ENCODE measurements at places on chromosomes 16 and 17. TPM values are rescaled to one million over a fixed set of nuclear protein-coding genes. Genes with fewer than 3 reads are reported as not detected.

Gene NATD1
- 2.0 TPM for polyA plus RNA-seq

Gene SULT1A4
- polyA plus RNA-seq = 5.0 TPM

Gene WNK4
- polyA plus RNA-seq = 0.06 TPM

Gene NKD1
- 0.14 TPM for polyA plus RNA-seq

DNA sequence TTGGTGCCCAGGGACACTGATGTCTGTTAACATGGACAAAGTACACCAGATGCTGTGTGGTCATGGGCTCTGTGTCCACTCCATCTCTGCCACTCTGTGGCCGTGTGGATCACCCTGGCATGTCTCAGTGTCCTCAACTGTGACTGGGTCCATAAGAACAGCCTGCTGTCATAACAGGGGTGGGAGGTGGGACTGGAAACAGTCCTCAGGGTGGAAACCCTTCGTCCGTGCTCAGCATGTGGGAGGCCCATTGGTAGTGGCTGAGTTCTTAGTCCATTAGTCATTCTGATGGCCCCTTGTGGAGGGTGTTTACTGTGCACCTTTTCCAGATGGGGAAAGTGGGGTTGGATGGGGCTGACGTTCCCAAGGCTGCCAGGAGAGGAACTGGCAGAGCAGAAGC lies 12.8 kb downstream of the FLYWCH2 start:
- DNase-seq = no peak

DNA sequence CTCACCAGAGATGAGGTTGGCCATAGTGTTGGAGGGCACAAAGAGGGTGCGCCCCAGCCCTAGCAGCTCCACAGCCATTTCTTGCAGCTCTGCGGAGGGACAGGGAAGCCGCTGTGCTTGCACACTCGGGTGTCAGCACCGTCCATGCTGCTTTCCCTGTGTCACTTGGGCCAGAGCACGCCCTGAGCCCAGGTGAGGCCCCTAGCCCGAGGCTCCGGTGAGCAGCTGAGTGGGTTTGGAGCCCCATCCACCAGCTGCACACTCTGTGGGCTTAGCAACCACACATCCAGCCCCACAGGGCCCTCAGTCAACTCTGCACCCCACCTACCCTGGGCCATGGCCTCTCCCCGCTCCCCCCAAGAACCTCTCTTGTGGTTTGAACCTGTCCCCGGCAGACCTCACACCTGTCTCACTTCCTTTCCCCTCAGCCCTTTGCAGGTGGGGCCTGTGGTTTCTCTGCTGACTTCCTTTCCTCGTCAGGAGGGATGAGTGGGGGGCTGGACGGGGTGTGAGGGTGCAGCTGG lies 20.7 kb downstream of the TMEM235 start:
- DNase-seq = peak; percentile 80

DNA sequence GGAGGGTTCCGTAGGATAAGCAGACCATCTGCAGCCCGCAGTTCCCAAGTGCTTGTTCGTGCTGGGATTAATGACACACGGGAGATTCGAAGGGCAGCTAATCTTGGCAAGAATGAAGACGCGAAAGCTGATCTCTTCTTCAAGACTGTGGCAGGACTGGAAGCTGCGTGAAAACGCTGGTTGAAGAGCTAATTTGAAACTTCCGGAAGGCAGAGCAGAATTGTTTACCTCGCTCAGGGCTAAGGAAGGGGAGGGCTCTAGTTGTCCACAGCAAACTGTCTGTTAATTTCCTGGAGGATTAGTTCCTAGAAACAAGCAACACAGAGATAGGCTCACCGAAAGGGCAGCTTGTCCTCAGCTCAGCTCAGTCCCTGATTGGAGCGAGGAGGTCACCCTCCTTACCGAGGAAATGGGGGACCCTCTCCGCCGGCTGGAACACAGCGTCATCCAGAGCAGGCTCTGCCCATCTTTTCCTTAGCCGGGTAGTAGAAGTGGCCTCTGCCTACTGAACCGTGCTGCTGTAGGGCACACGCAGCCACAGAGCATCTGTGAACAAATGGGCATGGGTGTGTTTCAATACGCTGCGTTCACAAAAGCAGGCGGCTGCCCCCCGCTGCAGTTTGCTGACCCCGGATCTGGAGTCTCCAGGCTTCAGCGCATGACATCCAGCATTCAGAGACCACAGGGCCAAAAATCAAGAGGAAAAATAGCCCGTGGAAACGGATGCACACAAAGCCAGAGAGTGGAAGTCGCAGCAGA lies 16.7 kb upstream of the BAIAP2 start:
- DNase-seq = peak; percentile 47

DNA sequence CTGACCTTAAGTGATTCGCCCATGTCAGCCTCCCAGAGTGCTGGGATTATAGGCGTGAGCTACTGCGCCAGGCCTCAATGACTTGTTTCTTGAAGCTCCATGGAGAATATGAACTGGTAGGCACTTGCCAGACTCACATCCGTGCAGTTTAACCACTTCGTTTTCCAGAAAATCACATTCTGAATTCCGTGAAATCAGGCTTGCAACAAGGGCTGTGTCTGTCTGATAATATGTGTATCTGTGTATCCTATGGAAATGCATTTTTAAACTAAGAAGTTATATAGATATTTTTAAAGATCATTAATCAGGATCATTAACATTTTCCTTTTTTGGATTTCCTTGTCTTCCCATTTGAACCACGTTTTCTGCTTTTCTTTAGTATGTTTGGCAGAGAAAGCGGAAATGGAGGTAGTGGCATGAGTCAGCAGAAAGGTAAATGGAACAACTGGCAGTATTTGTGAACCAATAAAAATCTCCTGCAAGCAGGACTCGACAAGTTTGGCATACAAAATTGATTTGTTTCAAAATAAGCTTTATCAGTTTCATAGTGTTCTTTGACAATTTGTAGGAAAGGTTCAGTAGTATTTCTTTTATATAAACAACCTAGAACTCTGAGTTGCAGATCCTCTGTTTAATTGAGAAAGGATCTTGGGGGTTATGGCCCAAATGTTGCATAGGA lies 33.0 kb downstream of the USP10 start:
- no peak for DNase-seq

DNA sequence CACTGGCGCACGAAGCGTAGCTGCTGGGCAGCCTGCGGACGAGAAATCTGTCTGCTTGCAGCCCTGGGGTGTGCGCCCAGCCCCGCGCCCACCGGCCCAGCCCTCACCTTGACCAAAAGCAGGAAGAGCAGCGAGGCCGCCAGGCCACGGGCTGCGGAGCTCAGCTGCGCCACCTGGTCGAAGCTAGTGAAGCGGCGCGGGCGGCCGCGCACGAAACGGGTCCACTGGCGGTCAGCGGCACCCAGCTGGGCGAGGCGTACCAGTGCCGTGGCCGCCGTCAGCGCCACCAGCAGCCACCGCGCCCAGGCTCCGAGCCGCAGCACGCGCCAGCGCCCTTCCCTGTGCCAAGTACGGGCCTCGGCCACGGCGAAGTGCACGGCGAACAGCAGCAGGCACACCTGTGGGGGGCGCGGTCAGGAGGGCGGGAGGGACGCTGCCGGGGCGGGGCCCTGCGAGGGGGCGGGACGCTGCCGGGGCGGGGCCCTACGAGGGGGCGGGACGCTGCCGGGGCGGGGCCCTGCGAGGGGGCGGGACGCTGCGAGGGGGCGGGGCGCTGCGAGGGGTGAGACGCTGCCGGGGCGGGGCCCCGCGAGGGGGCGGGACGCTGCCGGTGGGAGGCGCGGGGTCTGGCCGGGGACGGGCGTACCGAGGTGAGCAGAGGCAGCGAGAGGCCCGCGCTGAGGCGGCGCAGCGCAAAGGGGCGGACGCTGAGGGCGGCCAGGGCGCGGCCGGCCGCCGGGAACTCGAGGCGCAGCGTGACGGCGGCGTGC lies 43.2 kb downstream of the TSC2 start:
- DNase-seq = peak; percentile 28

- DNase-seq = no peak
Observed at GRCh38 chr17:76841776-76842405, 26.3 kb upstream of the MGAT5B start.

DNA sequence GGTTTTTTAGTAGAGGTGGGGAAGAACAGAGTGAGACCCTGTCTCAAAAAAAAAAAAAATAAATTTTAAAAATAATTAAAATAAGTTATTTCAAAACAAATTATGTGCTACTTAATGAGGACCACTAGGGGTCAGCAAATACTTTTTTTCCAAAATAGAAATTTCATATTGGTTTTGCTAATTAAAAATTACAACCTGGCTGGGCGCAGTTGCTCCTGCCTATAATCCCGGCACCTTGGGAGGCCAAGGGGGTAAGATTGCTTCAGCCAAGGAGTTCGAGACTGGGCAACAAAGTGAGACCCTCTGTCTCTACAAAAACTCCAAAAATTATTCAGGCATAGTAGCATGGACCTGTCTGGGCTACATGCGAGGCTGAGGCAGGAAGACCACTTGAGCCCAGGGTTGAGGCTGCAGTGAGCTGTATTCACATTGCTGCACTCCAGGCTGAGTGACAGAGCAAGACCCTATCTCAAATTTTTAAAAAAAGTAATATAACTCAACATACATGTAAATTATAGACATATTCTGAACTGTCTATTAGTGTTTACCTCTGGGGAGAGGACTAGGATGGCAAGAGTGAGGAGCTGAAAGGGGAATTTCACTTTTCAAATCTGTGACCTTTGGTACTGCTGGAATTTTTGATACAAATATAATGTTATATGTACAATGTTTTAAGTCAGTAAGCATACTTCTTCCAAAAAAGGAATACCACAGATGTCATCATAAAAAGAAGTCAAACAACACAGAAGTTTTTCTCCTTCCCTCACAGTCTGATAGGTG lies 8.1 kb downstream of the MEIOB start:
- peak; percentile 59 for DNase-seq

DNA sequence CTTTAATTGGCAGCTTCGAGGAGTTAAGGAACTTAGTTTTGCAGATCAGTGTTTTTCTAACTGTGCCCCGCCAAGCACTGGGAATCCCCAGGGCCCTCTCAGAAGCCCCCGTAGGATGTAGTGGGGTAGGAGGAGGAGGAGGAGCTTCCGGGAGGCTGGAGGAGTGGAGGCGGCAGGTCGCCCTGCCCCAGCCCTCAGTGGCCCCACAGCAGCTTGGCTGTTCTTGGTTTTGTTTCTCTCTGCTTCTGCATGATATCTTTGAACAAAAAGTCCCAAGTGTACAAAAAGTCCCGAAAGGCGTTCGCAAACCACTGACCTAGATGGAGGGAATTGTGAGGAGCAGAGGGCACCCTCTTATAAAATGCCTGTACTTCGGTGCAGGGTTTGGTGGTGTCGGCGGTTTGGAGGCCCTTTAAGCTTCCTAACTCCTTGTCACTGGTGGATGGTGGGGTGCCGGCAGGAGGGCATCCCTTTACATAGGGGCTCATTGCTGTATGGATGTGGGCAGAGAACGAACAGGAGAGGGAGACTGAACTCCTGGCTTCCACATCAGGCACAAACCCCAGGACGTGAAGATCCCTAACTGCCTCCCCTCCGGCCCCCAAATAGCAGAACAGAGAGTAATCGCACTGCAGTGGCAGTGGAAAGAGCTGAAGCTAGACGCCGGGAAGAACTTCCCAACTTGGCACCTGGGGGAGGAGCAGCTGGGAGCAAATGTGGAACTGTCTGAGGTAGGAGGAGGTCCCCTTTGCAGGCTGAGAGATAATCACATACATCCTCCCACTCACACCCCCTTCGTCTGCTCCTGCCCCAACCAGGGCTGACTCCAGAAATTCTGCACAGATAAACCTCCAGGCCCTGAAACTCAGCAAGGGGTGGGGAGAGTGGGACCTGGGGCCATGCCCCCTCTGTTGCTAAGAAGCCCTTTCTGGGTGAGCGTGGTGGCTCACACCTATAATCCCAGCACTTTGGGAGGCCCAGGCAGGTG lies 20.1 kb downstream of the EPOP start:
- DNase-seq = no peak

DNA sequence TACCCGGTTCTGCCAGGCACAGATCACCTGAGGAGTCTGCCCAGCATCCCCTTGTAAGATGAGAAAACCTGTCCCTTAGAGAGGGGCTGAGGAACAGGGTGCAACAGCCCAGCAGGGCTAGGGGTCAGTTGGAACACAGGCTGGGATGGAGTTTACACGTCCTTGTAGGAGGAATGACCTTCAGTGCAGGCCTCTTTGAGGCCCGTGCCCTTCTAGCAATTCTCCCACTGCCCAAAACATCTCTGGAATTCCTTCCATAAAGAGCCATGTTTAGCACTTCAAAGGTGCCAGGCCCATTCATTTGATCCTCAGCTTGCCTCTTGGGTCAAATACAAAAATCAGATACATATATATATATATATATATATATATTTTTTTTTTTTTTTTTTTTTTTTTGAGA lies 4.5 kb downstream of the CTNS start:
- DNase-seq = no peak

DNA sequence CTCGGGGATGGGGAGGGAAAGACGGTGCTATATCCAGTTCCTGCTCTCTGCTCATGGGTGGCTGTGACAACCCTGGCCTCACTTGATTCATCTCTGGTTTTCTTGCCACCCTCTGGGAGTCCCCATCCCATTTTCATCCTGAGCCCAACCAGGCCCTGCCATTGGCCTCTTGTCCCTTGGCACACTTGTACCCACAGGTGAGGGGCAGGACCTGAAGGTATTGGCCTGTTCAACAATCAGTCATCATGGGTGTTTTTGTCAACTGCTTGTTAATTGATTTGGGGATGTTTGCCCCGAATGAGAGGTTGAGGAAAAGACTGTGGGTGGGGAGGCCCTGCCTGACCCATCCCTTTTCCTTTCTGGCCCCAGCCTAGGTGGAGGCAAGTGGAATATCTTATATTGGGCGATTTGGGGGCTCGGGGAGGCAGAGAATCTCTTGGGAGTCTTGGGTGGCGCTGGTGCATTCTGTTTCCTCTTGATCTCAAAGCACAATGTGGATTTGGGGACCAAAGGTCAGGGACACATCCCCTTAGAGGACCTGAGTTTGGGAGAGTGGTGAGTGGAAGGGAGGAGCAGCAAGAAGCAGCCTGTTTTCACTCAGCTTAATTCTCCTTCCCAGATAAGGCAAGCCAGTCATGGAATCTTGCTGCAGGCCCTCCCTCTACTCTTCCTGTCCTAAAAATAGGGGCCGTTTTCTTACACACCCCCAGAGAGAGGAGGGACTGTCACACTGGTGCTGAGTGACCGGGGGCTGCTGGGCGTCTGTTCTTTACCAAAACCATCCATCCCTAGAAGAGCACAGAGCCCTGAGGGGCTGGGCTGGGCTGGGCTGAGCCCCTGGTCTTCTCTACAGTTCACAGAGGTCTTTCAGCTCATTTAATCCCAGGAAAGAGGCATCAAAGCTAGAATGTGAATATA lies 4.8 kb upstream of the LASP1NB start:
- DNase-seq = no peak

GRCh38 chr17:36133602-36134236 lies 30.1 kb downstream of the CCL4 start:
- no peak for DNase-seq

DNA sequence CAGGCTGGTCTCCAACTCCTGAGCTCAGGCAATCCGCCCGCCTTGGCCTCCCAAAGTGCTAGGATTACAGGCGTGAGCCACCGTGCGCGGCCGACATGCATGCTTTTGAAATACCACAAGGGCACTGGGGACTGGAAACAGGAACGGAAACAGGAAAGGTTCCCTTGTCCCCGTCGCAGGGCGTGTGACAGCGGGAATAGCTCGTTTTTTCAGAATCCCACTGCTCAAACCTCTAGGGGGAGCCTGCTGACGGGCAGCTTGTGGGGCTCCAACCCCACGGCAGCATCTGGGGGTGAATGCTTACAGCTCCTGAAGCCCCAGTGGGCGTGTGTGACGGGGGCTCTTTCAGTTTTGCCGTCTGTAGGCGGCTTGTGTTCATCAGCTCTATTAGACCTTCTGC lies 18.8 kb upstream of the ASGR2 start:
- peak; percentile 83 for DNase-seq
